Activated CD8-positive, alpha-beta memory T cell treated with anti-CD3 and anti-CD28 coated beads for 4 hours (primary cell): ENCODE measurements at places on chromosomes 7 and 10.

DNA sequence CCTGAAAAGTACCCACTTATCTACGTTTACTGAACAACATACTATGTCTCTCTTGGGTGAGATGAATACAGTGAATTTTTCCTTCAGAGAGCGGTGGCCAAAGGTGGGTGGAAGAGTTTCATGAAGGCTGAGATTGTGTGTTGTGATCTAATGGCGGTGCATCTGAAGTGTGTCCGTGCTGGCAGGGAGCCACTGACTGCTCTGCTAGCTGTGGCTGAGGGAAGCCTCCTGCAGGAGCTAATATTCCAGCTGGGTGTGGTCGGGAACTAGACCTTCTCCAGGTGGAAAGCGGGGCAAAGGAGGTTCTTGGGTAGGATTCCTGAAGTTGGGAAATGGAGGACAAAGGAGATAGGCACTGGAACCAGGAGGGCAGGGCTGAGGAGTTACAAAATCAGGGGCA, 69.2 kb upstream of the GRB10 start:
- no peak for DNase-seq

- peak; percentile 72 for DNase-seq
Observed at GRCh38 chr7:99142727-99143520, 984 bp downstream of the SMURF1 start.

DNA sequence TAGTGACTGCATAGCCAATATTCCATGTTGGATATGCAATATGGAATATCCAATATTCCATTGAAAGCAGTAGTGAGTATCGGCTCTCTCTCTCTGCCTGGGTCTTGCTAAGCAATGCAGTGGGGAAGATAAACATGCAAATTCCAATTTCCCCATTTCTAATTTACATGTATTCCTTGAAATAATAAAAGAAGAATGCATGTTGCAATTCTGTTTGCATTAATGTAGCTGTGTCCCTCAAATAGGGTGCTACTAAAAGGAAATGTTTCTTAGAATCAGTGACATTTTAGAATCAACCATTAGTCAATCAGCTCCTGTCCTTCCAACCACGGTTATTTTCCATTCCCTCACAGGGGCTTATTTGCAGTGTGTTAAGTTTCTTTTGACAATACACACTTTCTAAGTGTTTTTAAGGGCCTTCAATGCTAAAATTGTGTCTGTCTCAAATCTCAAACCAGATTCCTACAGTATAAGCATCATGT, 46.7 kb downstream of the AFAP1L2 start:
- no peak for DNase-seq

DNA sequence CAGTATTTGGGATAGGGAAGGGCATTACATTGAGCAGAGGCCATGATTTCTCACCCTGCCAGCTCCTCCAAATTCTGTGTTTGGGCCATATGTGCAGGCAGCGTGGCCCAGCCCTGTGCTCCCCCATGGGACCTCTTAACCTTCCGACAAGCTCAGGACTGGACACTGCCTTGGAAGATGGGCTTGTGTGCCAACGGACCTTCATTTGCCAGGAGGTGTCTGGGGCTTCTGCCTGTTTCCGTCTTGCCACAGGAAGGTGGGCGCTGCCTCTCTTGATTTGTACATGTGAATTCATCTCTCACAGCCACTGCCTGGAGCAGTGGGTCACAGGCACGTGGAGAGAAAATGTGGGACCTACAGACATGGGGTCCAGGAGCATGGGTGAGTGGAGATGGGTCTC, 272.6 kb downstream of the CCSER2 start:
- no peak for DNase-seq

DNA sequence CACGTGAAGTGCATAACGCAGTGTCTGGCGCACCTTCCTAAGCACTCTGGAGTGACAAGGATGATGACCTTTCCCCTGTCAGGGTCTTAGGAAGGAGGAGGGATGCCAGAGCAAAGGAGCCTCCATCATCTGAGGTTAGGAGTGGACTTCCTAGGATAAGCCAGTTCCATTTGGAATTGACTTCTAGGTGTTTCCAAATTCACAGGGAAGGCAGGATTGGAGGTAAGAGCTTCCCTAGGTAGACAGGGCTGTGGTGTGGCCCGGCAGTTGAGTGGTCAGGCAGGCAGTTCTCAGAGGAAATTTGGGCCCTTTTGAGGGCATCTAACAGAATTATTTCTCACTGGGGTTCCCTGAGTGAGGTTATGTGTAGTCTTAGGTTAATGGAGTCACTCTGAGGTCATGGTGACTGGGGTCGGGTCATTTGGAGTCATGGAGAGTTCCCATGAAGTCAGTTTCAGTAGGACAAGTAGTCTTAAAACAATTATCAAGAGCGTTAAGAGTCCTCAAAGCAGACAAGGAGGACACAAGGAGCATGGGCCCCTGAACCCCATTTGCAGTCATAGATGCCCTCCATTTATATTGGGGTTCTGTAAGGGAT, 8.2 kb downstream of the PPIF start:
- DNase-seq, result no peak

DNA sequence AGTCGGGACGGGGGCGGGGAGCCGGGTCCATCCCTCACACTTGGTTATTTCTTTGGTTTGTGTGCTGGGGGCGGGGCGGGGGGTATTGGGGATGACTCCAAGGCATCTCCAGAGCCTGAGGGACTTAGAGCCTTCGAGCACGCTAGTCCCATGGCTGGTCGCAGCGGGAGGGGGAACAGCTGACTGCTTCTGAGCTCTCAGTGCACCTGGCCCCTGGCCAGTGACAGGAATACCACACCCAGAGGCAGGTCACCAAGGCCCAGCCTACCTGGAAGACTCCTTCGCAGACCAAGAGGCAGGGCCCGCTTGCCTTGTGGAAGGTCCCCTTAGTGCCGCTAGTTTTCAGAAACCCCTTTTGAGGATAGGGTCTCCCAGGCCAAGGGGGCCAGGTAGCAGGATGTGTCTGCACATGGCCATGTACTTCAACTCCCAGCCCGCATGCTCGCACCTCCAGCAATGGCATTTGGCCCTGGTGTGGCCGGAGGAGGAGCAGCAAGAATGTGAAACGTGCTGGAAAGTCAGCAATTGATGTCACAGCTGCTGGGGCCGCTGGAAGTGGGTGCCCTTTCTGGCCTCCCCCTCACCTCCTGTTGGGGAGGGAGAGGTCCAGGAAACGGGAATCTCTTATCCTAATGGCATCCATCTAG, 40.3 kb downstream of the AGAP3 start:
- no peak for DNase-seq

GRCh38 chr7:16719699-16720098, 33.9 kb upstream of the TSPAN13 start:
- no peak for DNase-seq

DNA sequence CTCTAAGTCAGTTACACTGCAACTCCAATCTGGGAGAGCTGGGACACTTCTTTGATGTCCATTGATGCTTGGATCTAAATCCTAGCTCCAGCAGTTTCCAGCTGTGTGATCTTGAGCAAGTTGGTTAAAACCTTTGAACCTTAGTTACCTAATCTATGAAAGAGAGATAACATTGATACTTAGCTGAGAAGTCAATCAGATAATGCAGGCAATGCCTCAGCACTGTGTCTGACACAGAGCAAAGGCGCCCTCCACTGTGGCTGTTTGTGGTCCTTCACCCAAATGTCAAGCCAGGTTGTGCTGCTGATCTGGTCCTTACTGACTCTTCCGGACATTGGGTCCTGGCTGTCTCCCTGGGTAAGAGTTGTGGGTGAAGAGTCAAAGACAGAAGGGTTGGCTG, 20.2 kb downstream of the DNTT start:
- no peak for DNase-seq

GRCh38 chr10:24408365-24408764, 199.4 kb downstream of the KIAA1217 start:
- DNase-seq, result no peak

DNA sequence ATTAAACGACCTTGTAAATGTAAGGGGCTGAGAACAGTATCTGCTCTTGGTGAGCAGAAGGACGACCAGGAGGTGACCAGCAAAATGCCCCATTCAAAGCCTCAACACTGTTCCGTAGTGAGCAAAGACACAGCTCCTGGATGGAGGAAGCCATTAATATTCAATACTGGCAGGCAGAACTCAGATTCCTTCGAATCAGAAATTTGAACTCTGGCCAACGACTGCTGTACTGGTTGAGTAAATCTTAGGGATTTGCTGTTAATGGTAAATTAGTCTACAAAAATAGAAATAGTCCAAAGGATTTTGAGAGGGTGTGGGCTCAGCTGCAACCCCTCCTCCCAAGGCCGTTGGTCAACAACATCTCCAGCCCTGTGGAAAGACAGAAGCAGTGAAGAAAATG, 130.5 kb upstream of the PFKP start:
- no peak for DNase-seq

- DNase-seq, result no peak
Observed at GRCh38 chr10:109922358-109922975, 844 bp downstream of the XPNPEP1 start.
